Activated CD4-positive, alpha-beta T cell treated with anti-CD3 and anti-CD28 coated beads for 24 hours (primary cell): ENCODE measurements at places on chromosomes 5 and 9.

- no peak for DNase-seq
These were observed 75.7 kb upstream of the CCDC112 start for GRCh38 chr5:115372146-115372545.

DNA sequence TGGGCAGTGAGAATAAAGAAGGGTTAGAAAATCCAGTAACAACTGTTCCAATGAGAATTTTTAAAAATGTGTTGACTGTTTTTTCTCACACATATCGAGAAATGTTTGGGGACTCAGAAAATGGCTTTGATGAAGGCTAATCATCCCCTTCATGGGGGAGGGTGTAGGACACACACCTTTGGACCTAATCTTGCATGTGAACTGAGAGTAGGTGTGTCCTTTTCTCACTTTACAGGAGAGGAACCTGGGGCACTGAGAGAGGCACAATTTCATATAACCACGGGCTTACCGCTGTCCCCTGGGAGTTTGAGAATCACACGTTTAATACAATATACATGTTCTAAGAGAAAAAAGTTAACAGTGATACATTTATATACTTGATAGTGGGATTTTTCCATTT is 17.3 kb downstream of the FRRS1L start:
- DNase-seq, result no peak

GRCh38 chr9:114450181-114450580 is 55.1 kb downstream of the WHRN start:
- DNase-seq, result no peak

DNA sequence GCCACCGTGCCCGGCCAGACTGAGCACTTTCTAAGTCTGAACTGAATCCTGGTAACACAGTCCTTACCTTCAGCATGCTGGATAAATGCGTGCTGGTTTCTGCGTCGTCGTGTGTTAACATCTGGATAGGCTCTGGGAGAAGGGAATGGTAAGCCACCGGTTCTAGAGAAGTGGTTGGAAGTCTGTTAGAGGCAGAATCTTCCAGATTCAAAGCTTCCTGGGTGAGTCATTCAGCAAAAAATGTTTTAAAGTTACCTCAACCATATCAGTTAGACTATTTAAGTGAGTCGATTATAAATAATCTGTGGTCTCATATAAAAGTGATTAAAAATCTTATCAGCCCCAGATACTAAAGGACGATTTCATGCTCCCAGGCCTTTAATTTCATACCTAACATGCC is 256.5 kb upstream of the NFIL3 start:
- no peak for DNase-seq

- DNase-seq, result no peak
These were observed 572.6 kb downstream of the TLE4 start for GRCh38 chr9:80144406-80144805.

DNA sequence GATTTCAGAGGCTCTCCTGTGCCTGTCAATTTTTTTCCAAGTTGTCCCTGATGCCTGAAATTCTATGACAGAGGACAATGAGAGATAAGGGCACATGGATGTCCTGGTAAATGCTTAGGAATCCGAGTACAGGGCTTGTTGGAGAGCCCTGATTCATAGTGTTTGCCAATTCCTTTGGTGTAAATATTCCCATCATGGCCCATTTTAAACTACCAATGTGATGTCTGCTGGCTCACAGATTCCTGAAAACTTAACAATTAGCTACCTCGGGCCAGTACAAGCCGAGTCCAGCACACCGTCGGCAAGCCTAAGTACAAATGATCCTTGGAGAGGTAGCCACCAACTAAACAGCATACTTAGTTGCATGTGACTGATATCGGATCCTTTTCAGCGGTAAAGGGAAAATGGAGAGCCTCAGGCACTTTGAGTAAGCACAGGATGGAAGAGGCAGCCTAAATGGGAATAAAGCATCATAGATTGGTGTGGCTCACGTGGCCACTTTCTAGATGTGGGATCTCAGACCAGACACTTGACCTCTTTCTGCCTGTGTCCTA is 3.6 kb downstream of the ITK start:
- no peak for DNase-seq

DNA sequence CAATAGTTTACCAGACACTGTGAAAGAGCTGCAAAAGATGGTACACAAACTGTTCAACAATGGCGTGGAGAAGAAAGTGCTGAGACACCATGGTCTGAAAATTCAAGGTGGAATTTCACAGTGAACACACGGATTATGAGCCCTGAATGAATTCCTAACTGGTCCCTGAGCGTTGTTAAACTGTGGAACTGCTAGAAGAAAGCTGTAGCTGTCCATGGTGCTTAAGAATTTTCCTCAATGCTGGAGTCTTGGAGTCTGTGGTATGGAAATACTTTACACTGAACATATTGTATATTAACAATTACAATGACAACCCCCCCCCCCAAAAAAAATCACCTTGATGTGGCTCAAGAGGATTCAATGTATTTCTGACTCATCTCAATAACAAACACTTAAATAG is 68.5 kb downstream of the SLC24A2 start:
- DNase-seq, result no peak

DNA sequence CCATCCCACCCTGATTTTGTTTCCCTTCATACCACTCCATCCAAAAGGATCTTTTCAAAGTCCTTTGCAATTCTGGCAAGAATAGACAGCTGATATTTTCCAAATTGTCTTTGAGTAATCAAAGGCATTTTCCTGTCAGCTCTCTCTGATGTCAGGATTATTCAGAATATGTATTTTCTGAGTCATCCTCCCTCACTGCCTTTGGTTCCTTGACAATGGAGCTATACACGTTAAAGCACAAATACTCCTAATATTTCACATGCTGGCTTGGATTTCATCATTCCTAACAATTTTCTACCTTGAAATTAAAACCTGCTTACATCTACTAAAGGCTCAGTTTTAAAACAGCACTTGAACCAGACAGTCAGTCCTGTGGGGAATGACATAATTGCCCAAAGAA is 379.4 kb downstream of the GADD45G start:
- no peak for DNase-seq

DNA sequence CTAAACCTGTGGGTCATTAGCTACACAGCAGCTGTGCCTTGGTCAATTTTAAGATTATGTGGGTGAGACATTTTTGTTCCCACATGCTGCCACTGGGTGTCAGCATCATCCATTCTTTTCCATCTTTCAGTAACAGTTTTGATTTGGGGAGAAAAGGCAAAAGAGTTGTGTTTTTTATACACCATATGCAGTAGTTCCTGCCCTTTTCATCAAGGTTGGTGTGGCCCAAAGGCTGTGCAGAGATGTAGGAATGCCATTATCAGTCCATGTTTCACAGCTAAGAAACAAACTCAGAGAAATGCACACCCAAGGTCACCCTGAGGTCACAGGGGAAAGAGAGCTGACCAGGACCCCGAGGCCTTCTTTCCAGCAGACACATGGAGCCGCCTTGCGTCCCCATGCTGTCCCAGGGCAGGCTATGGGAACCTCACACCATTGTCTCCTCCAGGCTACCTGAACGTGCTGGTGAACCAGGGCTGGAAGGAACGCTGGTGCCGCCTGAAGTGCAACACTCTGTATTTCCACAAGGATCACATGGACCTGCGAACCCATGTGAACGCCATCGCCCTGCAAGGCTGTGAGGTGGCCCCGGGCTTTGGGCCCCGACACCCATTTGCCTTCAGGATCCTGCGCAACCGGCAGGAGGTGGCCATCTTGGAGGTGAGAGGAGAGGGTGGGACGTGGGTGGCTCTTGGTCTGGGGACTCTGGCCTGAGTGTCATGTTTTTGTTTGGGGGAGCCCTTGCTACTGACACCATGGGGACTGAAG is 27.8 kb upstream of the GRPEL2 start:
- no peak for DNase-seq
